ENCODE measurements at places on chromosomes 7 and 10. TPM values are rescaled to one million over a fixed set of nuclear protein-coding genes. Genes with fewer than 3 reads are reported as not detected.

The SPDYE16 gene
- not detected for polyA plus RNA-seq

The ZNF117 gene
- polyA plus RNA-seq, result 2.5 TPM

The REPIN1 gene
- 50.6 TPM for polyA plus RNA-seq

The ADAMTS14 gene
- 0.33 TPM for polyA plus RNA-seq

The NFKB2 gene
- 34.7 TPM for polyA plus RNA-seq

The C7orf57 gene
- polyA plus RNA-seq, result not detected

The BLNK gene
- polyA plus RNA-seq, result not detected

The ANKRD30A gene
- polyA plus RNA-seq, result not detected

The ADRA2A gene
- not detected for polyA plus RNA-seq

The LBX1 gene
- not detected for polyA plus RNA-seq

The NANOS1 gene
- polyA plus RNA-seq, result 0.12 TPM

The SPDYE2 gene
- not detected for polyA plus RNA-seq

The CACNA2D1 gene
- 5.8 TPM for polyA plus RNA-seq

DNA sequence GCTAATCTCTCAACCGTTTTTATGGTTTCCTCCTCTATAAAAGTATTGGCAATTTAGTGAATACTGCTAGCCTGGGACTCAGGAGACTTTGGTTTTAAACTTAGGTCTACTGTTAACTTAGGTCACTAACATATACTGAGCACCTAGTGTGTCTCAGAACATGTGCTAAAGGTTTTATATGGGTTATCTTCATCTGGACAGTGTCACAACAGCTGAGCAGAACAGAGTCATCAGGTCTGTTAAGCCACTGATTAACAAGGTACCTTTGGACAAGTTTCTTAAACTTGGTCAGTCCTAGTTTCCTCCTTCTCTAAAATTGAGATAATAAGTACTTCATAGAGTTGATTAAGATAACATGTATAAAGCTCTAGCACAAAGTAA is 30.6 kb downstream of the NET1 start:
- DNase-seq, result no peak

- no peak for DNase-seq
These were observed 136.6 kb downstream of the CHN2 start for GRCh38 chr7:29331163-29331562.

GRCh38 chr10:107740962-107741690 is 576.6 kb upstream of the SORCS1 start:
- peak; percentile 13 for DNase-seq

DNA sequence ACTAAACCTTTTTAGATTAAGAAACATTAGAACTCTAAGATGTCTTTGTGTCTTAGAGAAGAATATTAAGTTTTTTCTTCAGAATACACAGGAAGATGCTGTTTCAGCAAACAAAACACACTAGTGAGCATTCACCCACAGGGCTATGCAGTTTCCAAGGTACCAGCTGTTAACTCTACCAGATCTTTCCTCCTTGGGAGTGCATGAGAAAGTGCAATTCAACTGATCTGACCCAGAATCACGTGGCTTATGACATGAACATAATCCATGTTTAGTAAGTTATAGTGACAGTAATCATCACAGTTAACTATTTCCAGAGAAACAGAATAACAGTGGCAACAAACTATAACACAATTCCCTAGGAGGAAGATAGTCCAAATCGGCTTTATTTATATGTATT is 270.7 kb downstream of the CACNA2D1 start:
- peak; percentile 14 for DNase-seq

DNA sequence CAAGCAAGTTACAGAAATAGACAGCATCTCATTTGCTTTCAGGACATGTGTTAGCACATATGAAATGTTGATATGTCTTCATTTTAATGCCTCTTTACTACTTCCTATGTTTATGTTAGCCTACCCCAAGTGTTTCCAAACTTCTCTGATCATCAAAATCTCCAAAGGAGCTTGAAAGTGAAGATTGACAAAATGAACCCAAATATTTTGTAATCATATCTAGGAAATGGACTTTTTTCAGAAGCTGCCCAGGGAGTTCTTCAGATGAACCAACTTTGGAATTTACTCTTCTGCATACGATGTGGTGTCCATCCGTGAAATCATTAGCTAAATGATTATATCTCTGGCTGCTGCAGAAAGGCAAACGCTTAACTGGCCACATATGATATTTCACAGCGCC is 101.2 kb upstream of the AOAH start:
- DNase-seq, result no peak

- DNase-seq, result no peak
These were observed 253.1 kb upstream of the MTPN start for GRCh38 chr7:136230210-136230609.

DNA sequence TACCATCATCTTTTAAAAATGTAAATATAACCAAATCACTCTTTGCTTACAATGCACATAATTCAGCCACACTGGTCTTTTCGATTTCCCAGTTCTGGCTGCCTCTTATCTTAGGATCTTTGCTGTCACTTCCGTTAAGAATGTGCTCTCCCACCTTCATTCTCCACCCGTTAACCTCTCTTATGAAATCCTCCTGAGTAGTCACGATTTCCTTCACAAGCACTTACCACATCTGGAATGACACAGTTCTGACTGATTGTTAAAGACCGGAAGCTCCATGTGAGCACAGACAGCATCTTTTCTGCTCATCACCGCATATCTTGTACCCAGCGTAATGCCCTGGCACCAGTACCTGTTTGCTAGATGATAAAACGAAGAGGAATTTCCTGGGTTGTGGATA is 84.3 kb downstream of the CUL2 start:
- DNase-seq, result peak; percentile 98

- peak; percentile 52 for DNase-seq
These were observed 482 bp upstream of the ERCC6 start for GRCh38 chr10:49539320-49539885.

DNA sequence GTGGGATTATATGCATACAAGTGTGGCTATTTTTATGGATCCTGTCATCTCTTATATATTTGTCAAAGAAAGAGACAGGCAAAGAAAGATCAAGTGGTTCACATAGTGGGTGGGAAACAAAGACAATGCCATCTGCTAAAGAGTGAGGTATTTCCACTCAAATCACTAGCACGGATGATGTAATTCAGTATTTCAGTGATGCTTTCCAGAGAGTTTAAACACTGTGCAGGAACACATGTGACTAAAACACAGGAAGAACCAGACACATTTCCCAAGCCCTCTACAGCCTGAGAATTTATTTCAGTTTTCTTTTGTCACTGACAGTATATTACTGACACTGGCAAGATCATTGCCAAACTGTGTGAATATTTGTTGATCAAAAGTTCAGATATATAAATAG is 885.7 kb upstream of the CELF2 start:
- DNase-seq, result no peak

GRCh38 chr10:76541852-76542251 is 1095.8 kb downstream of the KCNMA1 start:
- DNase-seq, result no peak

- peak; percentile 72 for DNase-seq
These were observed 46.8 kb downstream of the HIPK2 start for GRCh38 chr7:139730746-139731612.

- no peak for DNase-seq
These were observed 85.1 kb downstream of the WDR37 start for GRCh38 chr10:1141261-1141660.

GRCh38 chr10:68135362-68135761 is 26.1 kb downstream of the MYPN start:
- peak; percentile 63 for DNase-seq

DNA sequence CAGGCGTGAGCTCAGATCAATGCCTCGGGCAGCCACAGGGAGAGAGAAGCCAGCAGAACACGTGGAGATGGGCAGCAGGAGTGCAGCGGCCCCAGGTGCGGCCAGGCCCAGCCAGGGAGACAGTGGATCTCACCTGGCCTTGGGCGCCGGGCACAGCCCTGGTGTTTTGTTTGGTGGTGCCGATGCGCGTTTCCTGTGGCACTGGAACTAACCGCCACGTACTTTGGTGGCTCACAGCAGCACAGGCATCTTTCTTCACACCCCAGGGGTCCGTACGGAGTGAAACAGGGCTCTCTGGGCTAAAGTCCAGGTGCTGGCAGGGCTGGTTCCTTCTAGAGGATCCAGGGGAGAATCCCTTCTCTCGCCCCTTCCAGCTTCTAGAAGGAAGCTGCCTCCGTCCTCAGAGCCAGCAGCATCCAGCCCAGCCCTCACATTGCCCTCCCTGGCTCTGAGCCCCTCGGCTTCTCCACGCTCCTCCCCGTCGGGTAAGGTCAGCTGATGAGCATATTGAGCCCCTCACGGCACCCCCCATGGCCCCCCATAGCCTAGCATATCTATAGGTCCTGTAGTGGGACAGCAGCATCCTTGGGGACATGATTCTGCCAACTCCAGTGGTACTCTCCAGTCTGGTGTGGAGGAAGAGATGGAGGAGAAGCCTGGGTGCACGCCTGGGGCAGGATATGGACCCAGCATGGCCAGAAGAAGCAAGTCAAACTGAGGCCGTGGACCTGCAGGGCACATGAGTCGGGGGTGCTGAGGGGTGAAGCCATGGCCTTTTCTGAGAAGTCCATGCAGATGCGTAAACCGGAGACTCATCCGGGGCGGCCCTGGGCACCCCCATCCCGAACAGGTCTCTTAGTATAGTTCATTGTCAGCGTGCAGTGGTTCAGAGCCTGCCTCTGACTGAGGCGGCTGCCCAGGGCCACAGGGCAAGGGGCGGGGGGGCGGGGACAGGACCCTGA is 43.4 kb upstream of the PPP2R2D start:
- DNase-seq, result no peak

- peak; percentile 94 for DNase-seq
These were observed 63.5 kb downstream of the ABCC2 start for GRCh38 chr10:99845837-99846382.

GRCh38 chr10:100800931-100801330 is 55.5 kb downstream of the PAX2 start:
- no peak for DNase-seq

- peak; percentile 47 for DNase-seq
These were observed 426.4 kb downstream of the PHTF2 start for GRCh38 chr7:78224923-78225322.

GRCh38 chr7:37109016-37109683 is 339.5 kb downstream of the ELMO1 start:
- no peak for DNase-seq

GRCh38 chr7:70631718-70632117 is 500.2 kb upstream of the GALNT17 start:
- no peak for DNase-seq

DNA sequence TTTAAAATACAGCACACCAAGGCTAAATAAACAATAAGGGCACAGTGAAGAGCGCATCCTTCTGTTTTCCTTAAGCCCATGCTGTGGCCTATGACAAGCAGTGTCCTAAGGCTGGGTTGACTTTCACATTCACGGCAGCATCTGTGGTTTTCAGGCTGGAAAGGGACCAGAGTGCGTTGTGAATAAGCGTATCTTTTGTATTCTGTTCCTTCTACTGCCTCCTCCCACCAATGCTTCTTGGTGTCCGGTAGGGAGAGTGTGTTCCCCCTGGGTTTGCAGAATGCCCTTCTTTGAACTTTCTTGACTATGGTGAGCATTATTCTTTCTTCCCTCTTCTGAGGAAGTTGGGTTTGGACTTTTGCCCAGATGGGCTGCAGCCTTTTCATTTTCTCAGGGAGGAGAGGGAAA is 73.6 kb downstream of the ABCA13 start:
- peak; percentile 49 for DNase-seq

- no peak for DNase-seq
These were observed 180.6 kb downstream of the LRMDA start for GRCh38 chr10:75611993-75612372.

GRCh38 chr7:26495569-26495968 is 203.9 kb downstream of the SNX10 start:
- no peak for DNase-seq

DNA sequence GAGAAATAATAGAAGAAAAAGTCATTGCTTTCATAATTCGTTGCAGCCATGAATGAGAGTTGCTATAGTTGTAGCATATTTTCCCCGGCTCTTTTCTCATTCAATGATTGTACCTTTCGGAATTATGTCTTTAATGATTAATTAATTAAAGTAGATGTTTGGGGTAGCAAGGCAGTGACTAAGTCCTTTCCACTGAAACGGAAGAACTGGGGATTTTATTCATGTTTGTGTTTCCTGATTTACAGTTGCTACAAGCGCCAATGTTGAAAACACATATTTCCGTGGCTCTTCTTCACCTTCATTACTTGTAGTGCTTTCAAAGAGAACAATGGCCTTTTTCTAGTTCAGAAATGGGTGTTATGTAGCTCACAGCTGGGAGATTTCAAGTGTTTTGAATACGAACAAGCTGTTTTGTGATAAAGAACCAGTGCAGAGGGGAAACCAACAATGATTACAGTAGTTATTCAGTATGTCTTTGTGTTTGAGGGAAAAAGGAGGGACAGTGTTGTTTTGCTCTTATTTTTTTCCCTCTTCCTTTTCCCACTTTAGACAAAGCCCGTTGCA is 153.5 kb downstream of the NSUN6 start:
- DNase-seq, result no peak

- no peak for DNase-seq
These were observed 9.6 kb downstream of the GDF10 start for GRCh38 chr10:47309408-47310089.

- no peak for DNase-seq
These were observed 286.4 kb downstream of the ARHGAP12 start for GRCh38 chr10:31642281-31642680.

Data from IMR-90 (cell line).